Kidney glomerular epithelial cell (primary cell): ENCODE measurements at places on chromosomes 2 and 18.

DNA sequence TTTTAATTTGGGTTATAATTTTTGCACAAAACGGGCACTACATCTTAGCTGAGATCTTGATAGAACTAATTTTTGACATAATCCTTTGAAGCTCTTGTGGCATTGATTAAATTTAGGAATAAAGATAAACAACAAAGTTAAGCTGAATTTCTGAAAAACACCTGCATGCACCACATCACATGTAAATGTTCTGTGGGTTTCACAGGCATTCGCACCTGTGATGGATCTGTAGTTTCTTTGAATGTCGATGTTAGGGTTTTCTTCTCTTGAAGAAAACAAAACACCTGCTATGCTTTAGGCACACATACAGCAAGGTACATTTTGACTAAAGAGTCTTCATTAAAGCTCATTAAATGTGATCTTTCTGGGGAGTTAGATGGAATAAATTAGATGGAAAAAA lies 60.3 kb downstream of the RPIA start:
- no peak for DNase-seq

- DNase-seq: peak; percentile 70
These were observed 20.4 kb upstream of the FEZ2 start for GRCh38 chr2:36618381-36618780.

- DNase-seq: no peak
These were observed 106.3 kb upstream of the CD302 start for GRCh38 chr2:159904127-159904958.

- no peak for DNase-seq
These were observed 184.8 kb downstream of the NR4A2 start for GRCh38 chr2:156147594-156148330.

- DNase-seq: peak; percentile 21
These were observed 478.2 kb downstream of the PTPRM start for GRCh38 chr18:8045160-8045883.

- no peak for DNase-seq
These were observed 28.4 kb upstream of the SUCLG1 start for GRCh38 chr2:84487298-84487996.

DNA sequence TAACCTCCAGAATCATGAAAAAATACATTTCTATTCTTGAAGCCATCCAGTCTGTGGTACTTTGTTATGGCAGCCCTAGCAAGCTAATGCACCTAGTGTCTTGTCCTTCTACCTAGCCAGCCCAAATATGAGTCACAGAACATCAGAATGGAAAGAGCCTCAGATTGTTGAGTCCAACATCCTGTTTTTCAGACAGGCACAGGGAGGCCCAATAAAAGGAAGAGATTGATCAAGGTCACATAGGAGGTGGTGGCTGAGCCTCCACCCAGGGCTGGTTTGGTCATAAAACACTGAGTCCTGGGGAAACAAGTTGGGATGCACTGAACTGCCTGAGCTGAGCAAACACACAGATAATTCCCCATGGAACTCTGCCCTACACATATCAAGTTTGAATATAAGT lies 195.5 kb downstream of the TTC32 start:
- no peak for DNase-seq

DNA sequence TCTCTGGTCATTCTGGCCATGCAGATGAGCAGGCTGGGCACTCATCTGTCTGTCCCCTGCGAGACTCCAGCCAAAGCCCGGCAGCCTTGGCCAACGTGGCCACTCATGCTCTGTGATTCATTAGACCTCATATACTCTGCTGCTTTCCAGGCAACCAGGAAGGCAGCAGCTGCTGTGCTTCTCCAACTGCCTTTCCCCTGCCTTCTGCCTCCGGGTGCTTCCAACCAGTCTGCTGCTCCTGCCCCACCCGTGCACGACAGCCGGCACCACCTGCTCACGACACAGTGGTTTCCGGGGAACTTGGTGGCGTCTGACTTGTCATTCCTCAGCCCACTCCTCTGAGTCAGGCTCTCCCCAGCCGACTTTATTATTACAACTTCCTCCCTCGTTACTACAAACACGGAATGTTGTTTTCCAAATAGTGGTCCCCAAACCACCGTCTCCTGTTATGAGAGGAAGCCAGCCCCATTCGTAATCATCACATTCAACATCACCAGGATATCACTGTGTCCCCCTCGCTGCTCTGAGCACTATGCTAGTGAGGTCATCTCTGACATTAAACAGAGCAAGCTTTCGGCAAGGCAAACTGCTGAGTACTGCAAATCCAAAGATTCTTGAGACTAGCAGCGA lies 392.4 kb downstream of the ALK start:
- DNase-seq: peak; percentile 36

DNA sequence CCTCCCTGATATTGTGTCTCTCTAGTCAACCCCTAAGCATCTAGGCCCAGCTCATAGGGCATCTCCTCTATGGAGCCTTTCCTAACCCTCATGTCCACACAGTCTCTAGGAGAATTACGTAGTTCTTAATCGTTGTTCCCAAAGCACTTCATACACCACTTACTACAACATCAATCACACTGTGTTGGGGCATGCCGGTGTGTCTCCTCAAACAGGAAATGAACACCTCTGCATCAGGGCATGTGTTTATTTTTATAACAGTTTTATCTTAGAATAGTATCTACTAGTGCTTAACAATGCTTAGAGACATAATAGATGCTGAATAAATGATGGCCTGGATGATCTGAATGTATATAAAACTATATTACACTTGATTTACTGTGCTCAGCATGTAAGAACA lies 19.7 kb downstream of the CYP1B1 start:
- DNase-seq: no peak

DNA sequence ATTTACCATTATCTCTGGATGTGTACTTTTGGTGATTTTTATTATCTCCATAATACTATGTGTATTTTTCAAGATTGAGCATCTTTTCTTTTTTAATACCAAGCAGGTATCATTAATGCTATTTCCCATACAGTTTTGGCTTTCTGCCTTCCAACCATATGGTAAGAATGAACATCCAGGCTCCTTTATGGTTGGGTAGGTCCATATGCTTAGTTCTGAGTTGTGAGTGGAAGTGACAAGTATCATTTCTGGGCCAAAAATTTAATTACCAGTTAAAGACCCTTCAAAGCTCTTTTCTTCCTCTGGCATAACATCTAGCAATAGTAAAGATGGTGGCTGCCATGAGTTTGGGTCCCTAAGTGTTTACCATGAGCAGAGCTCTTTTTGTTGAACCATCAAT lies 4.3 kb upstream of the RBM43 start:
- no peak for DNase-seq
